Esophagus squamous epithelium (tissue), 5 donors: ENCODE measurements at places on chromosomes 11 and 22.

DNA sequence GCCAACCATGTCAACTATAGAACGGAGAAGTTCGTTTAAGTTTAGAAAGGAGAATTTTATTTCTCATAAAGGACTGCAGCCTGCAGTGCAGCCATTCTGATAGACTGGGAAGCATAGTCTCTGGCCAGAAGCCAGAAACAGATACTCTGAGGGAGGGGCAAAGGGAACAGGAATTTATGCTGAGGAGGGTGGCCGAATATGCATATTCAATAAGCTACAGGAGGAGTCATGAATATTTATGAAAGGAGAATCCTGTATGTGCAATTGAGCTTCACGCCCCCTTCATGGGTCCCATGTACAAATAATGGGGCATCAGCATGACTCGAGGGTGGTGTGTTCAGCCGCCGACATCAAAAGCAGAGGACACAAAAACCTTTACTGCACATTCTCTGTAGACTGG, 199.9 kb downstream of the CWF19L2 start:
- DNase-seq: no peak

DNA sequence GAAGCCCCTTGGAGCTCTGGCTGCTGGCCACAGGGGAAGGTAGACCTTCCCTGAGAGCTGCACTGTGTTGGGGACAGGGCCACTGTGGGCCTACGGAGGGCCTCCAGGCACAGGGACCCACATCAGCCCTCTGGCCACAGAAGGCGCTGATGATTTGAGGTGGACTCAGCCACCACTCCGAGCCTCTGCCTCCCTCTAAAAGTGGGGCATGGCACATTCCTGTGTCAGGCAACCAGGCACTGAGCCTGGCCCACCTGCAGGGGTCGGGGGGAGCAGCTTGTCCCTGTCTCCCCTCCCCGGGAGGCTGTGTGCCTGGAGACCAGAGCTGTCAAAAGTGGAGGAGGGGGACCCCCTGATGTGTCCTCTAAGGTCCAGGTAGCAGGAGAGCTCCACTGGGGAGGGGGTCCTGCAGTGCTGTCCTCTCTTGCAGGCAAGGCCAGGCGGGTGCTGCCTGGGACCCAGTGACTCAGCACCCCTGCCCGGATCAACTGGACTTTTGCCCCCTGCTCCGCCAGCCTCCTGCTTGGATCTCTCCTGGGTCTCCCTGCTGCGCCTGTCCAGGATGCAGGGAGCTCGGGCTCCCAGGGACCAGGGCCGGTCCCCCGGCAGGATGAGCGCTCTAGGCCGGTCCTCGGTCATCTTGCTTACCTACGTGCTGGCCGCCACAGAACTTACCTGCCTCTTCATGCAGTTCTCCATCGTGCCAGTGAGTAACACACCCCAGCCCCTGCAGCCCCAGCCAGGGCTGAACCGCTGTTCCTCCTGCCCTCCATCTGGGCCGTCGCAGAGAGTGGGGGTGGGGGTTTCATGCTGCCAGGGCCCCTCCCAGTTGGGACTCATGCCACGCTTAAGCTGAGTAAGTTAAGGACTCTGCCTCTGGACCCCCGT, 17.5 kb upstream of the CDKN1C start:
- no peak for DNase-seq

DNA sequence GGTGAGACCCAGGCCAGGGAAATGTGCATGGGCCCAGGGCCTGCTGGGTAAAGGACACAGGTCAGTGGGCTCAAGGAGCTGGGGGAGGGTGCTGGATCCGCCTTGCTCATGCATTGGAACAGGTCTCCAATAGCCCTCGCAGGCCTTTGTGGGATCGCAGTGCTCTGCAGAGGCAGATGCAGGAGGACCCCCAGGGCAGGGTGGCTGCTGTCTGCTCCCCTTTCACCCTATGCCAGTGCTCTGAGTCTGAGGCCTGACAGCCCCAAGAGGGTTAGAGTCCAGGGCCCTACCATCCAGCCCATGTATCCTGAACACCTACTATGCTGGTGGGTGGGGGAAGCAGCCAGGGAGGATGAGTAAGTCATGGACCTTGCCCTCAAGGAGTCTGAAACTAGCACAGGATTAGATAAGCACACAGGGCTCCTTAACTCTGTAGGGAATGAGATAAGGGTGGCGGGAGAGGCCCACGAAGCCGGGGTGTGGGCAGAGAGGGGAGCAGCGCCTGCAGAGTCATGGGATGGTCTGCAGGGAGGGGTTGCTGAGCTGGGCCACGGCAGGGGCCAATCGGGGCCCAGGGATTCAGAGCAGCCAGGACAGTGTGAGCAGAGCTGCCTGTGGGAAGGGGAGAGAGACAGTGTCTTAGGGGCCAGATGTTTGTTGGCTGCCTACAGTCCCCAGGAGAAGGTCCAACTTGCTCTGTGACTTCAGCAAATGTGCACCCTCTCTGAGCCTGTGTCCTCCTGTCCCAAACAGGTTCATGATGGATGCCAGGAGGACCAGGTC, 10.5 kb upstream of the EHD1 start:
- no peak for DNase-seq

- DNase-seq: no peak
These were observed 1.9 kb upstream of the PEX26 start for GRCh38 chr22:18075720-18076497.

- DNase-seq: no peak
These were observed 129.7 kb upstream of the LDLRAD3 start for GRCh38 chr11:35814081-35814695.

- no peak for DNase-seq
These were observed 55.1 kb downstream of the CEP164 start for GRCh38 chr11:117382746-117383145.

- no peak for DNase-seq
These were observed 1489.2 kb downstream of the TBC1D22A start for GRCh38 chr22:48251629-48252028.

DNA sequence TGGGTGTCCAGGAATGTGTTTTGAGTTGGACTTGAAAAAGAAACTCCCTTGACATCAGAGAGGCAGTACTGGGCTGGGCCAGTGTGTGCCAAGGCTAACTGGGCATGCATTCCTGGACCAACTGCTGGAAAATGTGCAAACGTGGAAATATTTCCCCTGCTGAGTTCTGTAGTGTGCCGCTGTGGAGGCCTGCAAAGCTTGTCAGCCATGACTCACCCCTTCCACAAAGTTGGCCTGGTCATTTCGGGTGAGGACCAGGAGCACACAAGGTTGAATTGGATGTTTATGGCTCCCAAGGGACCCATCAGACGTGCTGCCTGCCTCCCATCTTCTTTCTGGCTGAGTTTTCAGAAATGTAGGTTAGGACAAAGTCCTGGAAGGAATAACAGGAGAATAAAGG, 513.1 kb downstream of the MIAT start:
- no peak for DNase-seq

GRCh38 chr11:64764040-64764611, 4.4 kb upstream of the PYGM start:
- DNase-seq: no peak

DNA sequence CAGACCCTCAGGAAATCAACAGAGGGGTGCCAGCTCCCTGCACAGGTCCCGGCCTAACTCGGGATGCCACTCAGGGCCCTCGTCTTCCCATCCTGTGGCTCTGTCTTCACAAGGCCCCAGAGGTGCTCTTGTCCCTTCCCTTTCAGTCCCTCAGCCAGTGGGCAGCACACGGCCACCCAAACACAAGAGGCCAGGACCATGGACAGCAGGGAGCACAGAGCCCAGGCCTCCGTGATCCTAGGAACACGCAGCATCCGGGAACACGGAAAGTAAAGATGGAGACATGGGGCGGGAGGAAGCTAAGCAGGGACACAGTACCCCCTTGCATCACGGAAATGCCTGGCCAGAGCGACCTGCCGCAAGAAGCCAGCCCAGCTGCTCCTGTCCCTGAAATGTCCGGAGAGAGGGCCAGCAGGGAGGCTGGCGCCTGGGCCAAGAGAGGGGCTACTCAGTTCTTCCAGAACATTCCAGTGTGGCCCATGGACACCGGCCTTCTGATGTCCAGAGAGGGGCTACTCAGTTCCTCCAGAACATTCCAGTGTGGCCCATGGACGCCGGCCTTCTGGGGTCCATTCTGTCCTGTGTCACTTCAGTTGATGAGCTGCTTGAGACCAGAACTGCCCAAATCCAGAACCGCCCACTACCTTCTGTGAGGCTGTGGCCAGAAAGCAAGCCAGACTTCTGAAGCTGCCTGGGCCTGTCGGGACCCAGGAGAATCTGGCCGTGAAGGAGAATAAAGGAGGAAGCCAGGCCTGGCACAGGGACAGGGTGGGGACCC, 274.0 kb downstream of the BRD1 start:
- DNase-seq: no peak

DNA sequence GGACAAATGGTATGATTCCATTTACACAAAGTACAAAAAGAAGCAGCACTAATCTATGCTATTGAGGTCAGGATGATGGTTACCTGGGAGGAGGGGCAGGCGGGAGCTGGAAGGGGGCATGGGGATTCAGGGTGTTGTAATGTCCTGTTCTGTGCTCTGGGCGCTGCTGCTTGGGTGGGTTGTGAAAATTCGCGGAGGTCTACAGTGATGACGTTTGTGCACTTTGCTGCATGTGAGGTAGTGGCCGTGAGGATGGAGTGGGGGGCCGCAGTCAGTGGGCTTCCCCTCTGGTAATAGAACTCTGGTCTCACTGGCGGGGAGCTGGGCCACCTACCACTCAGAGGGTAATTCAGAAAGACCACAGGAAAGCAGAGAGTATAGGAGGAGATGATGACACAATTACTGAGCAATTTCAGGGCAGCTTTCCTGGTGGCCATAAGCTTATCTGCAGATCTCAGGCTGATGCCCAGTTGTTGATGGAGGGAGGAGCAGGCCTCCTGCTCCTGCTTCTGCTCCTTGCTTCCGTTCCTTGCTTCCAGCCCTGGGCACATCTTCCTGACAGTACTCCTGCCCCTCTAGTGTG, 121.5 kb downstream of the CEP164 start:
- no peak for DNase-seq

GRCh38 chr11:113647108-113647507, 59.0 kb downstream of the TMPRSS5 start:
- DNase-seq: no peak

DNA sequence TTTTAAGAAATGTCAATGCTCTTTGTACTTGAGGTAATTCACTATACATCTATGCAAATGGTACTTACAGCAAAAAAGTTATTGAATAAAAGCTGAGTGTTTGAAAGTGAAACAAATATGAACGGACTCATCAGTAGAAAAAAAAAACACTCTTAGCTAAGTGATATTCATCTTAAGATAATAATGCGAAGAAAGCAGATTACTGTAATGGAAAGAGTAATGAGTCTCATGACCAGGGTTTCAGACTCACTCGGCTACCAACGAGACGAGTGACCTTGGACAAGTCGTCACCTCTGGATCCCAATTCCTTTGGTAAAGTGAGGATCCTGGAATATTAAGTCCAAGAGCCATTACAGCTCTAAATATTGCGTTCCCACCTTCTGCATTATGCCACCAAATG, 57.0 kb downstream of the PACSIN2 start:
- no peak for DNase-seq

- no peak for DNase-seq
These were observed 95.9 kb upstream of the FGF3 start for GRCh38 chr11:69915151-69915500.

GRCh38 chr22:30459181-30460052, 12.4 kb downstream of the SEC14L3 start:
- no peak for DNase-seq

DNA sequence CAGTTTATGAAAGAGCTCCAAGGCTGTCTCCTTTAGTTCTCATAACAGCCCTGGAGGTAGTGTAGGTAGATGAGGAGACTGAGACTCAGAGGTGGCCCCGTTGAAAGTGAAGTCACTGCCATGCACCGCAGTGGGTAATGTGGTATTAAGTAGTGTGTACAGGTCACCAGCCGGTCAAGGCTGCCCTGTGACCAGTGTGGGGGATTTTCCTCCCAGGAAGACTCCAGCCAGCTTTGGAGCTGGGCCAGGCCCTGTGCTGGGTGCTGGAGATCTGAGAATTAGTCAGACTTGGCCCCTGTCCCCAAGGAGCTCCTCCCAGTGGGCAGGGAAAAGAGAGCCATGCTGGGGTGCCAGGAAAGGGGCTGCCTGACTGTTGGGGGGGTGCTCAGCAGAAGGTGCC, 5.3 kb downstream of the OMP start:
- DNase-seq: no peak

- DNase-seq: no peak
These were observed 13.8 kb downstream of the OR5B21 start for GRCh38 chr11:58494101-58494500.

GRCh38 chr11:83523676-83524075, 237.5 kb upstream of the CCDC90B start:
- DNase-seq: no peak

DNA sequence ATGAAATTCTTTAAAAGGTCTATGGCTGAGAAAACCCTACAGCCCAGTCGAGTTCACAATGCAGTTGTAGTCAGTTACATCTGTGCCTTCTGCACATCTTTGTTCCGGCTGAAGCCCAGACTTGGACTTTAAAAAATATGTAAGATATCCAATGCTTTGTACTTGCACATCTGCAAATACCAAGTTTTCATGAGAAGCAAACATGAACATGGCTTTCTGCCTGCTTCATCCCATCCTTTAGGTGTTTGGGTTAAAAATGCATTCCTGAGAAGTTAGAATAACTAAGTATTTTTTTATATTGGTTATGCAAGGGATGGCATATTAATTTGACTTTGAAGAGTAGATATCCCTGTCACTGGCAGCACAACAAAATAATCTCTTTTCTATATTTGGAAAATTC, 528.4 kb downstream of the METTL15 start:
- no peak for DNase-seq

- no peak for DNase-seq
These were observed 470.5 kb downstream of the ETS1 start for GRCh38 chr11:128116885-128117284.

- DNase-seq: no peak
These were observed 492.8 kb downstream of the INSC start for GRCh38 chr11:15607361-15608036.

- no peak for DNase-seq
These were observed 2.1 kb upstream of the SMIM38 start for GRCh38 chr11:69153661-69154060.

DNA sequence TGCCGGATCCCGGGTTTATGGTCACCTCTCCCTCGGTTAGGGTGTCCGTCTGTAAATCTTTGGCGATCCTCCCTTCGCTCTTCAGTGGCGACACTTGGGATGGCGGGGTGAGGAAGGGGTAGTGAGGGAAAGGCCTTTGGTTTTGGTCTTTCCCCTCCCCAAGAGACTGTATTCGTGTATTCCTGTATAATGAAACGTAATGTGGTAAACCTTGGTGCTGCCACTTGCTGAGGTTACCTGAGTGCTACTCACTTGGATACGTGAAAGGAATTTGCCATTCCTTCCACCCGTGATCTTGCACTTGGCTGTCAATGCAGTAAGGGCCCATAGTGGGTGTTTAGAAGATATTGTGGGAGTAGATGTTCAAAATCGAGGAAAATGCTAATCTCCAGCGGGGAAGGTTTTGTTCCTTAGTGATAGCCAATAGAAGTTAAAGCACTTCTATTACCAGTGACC, 578 bp upstream of the NUP160 start:
- no peak for DNase-seq

- no peak for DNase-seq
These were observed 1.5 kb downstream of the MCHR1 start for GRCh38 chr22:40680819-40681183.
